Fibroblast of skin of left biceps (primary cell): ENCODE measurements at places on chromosomes 3 and 15.

DNA sequence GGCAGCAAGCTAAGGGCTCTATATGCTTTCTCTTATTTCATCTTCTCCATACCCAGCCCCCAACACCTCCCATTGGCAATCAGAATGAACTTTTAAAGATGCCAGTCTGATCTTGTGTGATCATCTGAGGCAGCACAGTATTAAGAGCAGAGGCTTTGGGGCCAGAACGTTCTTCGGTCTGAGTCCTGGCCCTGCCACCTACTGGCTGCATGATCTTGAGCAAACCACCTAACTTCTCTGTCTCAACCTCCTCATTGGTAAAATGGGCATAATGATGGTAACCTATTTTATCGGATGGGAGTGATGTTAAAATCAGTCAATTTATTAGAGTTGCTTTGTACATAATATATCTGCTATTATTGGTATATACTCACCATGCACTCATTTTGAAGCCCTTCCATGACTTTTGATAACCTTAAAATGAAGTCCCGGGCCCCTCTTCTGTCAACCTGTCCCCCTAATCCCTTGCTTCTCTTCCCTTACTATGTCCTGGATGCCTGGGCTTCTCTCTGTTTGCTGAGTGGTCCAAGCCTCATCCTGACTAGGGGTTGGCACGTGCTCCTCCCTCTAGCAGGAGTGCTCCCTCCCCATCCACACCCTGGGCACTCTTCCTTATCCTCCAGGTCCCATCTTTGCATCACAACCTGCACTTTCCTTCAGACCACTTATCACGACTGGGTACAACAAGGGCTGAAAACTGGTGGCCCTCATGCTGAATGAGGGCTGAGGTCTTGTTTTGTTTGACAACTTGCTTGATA lies 6.3 kb downstream of the EFCAB12 start:
- no peak for DNase-seq

- DNase-seq = peak; percentile 11
These were observed 4.7 kb downstream of the EHD4 start for GRCh38 chr15:41967506-41968206.

- no peak for DNase-seq
These were observed 679.0 kb upstream of the DPPA4 start for GRCh38 chr3:110016235-110016815.

DNA sequence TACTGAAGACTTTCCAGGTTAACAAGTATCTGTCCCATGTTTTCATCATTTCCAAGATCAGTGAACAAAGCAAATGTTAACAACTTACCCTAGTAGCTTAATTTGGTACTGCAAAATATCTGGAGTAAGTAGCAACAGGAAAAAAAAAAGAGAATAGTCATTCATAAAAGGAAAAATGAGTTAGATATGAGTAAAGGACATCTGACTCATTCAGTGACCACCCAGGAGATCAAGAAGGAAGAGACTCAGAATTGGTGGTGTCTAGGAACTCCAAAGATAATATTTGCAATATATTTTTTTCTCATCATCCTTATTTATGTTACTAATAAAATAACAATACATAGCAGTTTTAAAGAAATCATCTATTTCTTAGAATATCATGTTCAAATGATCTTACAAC lies 253.8 kb upstream of the COL8A1 start:
- DNase-seq = no peak

- DNase-seq = peak; percentile 52
These were observed 5.7 kb downstream of the STIMATE start for GRCh38 chr3:52891615-52892081.

DNA sequence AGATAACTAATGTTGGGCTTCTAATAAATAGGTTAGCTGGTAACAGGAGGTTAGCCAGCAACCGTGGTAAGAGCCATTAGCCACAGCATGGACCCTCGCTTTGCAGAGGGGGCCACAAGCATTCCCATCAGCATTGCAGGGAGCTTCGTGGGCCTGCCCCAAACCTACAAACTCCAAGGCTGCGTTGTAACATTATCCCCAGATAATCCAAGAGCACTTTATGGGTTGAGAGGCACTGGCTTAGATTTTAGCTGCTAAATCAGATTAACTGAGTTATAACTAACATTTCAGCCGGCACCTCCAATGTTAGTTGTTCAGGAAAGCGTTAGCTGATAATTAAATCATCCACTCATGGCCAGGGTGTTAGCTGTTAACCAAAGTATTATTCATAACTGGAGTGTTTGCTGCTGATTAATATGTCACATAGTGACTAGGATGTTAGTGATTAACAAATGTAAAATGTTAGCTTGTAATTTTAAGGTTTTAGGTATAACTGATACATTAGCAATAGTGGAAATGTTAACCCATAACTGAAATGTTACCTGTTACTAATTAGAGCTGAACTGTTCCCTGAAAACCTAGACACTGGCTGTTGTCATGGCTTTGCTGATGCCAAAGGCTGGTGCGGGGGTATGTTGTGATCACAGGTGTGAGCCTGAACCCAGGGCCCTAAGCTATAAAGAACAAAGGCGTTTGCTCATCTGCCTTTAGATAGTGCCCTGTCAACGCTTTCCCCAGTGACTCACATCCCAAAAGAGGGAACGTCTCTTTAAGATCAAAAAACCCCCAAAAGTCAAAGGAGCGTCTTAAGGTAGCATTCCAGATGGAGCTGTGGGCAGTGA lies 56.2 kb downstream of the SLC6A6 start:
- DNase-seq = no peak

GRCh38 chr3:191019855-191020254 lies 157.4 kb upstream of the GMNC start:
- DNase-seq = no peak

GRCh38 chr3:72904163-72904562 lies 16.3 kb downstream of the GXYLT2 start:
- no peak for DNase-seq

DNA sequence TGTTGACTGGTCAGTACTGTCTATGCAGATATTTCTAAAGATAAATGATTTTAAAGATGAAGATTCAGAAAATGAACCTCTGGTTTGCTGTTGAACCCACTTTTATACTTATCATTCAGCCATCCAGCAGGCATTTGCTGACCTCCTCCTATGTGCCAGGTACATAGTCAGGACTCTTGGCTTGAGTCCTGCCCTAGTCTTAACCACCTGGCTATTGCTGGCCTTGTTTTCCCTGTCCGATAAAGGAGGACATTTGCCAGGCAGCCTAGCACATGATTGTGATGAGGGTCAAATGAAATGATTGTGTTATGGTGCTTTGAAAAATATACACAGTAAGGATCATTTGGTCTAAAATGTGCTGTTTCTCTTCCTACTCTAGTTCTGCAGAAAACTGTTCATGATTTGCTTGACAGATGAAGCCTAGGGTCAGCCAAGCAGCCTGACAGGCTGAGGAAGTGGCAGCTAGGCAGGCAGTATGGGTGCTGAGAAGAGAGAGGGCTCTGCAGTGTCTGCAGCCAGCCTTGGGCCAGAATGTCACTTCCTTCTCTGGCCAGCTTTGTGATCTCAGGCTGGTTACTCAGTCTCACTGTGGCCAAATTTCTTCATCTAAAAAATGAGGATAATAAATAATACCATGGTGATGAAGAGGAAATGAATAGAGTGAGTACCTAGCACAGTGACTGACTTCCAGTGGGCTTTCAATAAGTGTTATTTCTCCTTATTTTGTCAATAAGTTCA lies 13.8 kb downstream of the EXOSC7 start:
- DNase-seq = no peak

- DNase-seq = no peak
These were observed 71.8 kb upstream of the FHIT start for GRCh38 chr3:61323094-61323493.

- DNase-seq = no peak
These were observed 35.2 kb downstream of the AP4E1 start for GRCh38 chr15:50943638-50944037.

DNA sequence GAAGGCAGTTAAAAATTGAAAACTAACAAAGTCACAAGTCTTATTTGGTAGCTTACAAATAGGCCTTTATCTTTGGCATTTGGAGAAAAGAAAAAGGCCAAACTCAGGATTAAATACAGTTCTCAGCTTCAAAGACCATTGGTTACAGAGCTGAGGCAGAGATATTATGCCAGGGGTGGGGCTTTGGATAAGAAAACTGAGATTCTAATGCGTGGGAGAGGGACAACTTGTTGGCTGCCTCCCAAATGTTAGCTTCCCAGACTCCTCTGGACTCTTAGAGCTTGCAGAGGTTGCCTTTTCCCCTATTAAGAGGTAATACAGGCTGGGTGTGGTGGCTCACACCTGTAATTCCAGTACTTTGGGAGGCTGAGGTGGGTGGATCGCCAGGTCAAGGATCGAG lies 231.8 kb downstream of the SQOR start:
- DNase-seq = no peak

GRCh38 chr15:88982304-88982945 lies 69.2 kb upstream of the MFGE8 start:
- DNase-seq = no peak

- DNase-seq = no peak
These were observed 852 bp downstream of the STAB1 start for GRCh38 chr3:52495777-52496602.

- peak; percentile 48 for DNase-seq
These were observed 42.1 kb downstream of the MINAR1 start for GRCh38 chr15:79474252-79474651.

GRCh38 chr3:89227218-89227617 lies 119.8 kb downstream of the EPHA3 start:
- no peak for DNase-seq

DNA sequence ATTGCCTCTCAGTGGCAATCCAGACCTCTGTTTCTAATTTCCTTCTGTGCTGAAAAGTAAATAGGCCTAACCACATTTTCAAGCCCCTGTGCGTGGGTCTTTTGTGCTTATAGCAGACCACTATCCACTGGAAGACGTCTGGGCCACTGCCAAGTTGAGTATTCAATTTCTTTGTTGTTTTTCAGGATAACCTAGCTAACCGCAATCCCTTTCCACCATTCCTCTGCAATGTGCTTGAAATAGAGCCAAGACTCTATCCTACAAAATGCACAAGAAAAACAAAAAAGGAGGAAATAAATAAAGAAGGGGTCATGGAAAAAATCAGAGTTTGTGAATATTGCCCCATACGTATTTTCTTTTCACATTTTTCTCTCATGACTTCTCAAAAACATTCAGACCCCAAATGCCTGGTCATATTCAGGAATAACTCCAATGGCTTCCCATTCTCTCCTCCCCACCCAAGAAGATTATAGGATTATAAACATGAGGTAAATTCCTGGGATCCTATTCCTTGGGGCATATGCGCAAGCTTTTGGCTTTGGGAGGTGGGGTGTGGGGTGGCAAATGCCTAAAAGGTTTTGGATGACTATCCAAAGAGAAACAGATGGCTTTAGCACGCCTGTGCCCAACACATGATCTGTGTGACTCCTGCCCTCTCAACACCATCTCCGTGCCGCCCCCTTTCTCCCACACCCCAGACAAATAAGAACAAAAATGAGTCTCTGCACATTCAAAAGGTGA lies 217.9 kb upstream of the THBS1 start:
- peak; percentile 100 for DNase-seq

- no peak for DNase-seq
These were observed 33.3 kb upstream of the BLM start for GRCh38 chr15:90683876-90684275.

- no peak for DNase-seq
These were observed at the start of gene PLCB2 for GRCh38 chr15:40307421-40308211. Gene PLCB2, minus strand, starts transcription at chr15:40307935. Its CDS starts 263 bp downstream, at chr15:40307672.

- no peak for DNase-seq
These were observed 1455.9 kb downstream of the SI start for GRCh38 chr3:163622384-163622783.

- no peak for DNase-seq
These were observed 123.2 kb upstream of the TUSC7 start for GRCh38 chr3:116586285-116586944.

- DNase-seq = no peak
These were observed 217.1 kb downstream of the AGBL1 start for GRCh38 chr15:86296769-86297168.

- no peak for DNase-seq
These were observed 68.5 kb downstream of the TRANK1 start for GRCh38 chr3:36876181-36876936.

DNA sequence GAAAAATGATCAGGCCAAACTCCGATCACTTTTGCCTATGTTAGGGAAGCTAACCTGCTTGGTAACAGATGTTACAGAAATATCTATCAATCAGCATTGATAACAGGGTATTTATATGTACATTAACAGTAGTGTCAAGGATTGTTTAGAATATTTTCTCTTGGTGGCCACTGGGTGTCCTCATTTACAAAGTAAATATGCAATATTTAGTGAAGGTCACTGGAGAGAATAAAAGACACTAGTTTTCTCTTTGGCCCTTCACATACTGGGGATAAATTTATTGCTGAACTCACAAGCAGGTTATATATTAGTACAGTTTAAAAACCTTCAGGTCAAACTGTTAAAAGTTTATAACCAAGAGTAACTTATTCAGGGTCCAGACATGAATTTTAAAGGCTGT lies 69.0 kb downstream of the TIGIT start:
- DNase-seq = no peak

DNA sequence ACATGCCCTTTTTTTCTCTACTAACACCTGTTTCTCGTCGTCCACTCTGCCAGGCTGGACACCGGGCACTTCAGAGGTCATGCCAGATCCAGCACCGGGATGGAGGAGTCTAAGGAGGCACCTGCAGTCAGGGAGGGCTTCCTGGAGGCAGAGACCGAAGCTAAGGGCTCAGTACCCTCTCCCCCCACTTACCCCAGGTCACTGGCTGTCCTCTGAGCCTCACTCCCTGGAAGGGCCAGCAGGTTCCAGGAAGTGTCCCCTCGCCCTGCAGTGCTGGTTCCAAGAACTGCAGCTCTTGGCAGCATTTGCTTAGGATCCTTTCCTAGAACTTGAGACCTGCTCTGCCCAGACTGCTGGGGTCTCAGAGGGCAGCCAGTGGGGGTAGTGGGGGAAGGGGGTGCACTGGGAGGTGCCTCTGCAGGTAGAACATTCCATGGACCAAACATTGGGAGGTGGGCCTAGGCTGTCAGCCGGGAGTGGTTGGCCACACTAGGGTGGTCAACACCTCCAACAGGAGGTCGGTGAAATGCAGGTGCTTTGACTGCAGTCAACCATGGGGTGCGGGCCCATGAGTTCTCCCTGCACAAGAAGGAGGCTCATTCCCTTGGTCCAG lies 11.3 kb downstream of the CISH start:
- DNase-seq = no peak

- DNase-seq = no peak
These were observed 122.1 kb upstream of the TPRG1 start for GRCh38 chr3:189049458-189050236.

DNA sequence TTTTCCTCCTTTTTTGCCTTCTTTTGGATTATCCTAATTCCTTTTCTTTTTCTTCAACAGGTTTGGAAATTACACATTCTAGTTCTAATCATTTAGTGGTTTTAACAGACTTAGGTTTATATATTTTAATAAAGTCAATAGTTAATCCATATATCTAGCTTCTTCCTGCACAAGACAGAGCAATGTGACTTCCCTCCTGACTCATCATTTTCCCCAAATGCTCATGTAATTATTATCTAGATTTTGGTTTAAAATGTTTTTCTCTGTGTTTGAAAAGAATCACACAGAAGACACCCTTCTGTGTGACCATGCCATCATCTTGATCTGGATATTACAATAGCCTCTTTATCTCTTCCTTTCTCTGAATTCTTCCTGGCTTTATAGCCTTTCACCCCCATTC lies 28.6 kb upstream of the SSR3 start:
- DNase-seq = no peak
